ENCODE measurements at places on chromosomes 6 and 20.
A peak's percentile ranks its signal among the peaks of the same experiment; 100 is the strongest.

GRCh38 chr20:32112841-32113240 is 3.3 kb downstream of the TM9SF4 start:
- DNase-seq = no peak

- no peak for DNase-seq
These were observed 17.1 kb upstream of the GMNN start for GRCh38 chr6:24757611-24758010.

- no peak for DNase-seq
These were observed 584 bp downstream of the C20orf141 start for GRCh38 chr20:2815242-2815900.

DNA sequence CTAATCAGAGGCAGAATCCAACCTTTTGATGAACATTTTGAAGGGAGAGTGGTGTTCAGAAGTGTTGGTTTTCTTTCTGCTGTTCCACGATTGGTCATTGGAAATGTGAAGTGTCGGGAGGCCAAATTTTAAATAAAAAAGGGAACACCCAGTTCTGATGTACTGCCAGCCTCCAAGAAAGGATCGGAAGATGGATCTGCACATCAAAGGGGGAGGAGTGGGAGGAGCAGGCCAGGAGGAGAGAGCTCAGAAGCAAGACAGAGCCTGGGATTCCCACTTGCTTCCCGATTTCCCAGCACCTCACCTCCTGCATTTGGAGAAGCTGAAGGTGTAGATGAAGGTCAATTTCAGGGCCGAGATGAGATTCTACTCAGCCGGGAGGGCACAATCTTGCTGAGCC is 55.9 kb upstream of the NAA20 start:
- no peak for DNase-seq

- no peak for DNase-seq
These were observed 85.7 kb upstream of the NEDD9 start for GRCh38 chr6:11317885-11318771.

- no peak for DNase-seq
These were observed 269.6 kb downstream of the ARID1B start for GRCh38 chr6:157046776-157047175.

GRCh38 chr6:45650524-45651135 is 272.9 kb upstream of the SUPT3H start:
- no peak for DNase-seq

GRCh38 chr6:156994215-156995076 is 217.3 kb downstream of the ARID1B start:
- DNase-seq = no peak

- DNase-seq = no peak
These were observed 1.8 kb upstream of the RNF24 start for GRCh38 chr20:4017051-4017712.

DNA sequence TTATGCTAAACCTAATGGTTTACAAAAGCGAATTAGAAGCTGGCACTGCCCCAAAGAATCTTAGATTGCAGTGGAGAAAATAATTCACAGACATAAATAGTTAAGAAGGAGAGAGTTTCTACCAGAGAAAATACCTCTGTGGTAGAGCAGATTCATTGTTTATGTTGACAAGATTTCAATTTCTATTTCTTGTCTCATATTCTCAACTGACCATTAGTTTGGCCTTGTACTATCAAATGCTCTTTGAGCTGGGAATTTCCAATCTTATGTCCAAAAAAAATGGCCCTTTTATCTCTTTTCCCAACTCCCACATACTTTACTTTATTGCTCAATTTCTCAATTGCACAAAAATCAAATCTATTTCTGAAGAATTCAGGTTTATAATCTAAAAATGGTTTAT is 804.1 kb upstream of the CITED2 start:
- no peak for DNase-seq

GRCh38 chr6:53446151-53446550 is 97.4 kb upstream of the ELOVL5 start:
- DNase-seq = no peak

GRCh38 chr6:49849213-49849907 is 17.0 kb downstream of the CRISP1 start:
- no peak for DNase-seq

DNA sequence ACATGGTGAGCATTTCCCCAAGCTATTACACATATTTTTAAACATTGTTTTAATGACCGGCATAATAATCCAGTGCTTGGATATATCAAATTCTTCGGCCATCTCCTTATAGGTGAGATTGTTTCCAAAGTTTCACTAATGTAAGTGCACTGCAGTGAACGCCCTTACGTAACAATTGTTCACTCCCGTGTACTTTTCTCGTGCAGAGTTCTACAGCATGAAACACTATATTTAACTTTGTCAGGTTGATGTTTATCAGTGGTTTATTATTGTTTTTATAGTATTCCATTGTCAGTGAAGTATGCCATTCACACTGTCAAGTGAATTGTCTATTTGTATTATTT is 3.4 kb upstream of the GZF1 start:
- DNase-seq = no peak

- no peak for DNase-seq
These were observed 178.0 kb downstream of the BMP7 start for GRCh38 chr20:57088436-57088835.

GRCh38 chr20:33076662-33077372 is 2.6 kb upstream of the BPIFB4 start:
- DNase-seq = no peak

DNA sequence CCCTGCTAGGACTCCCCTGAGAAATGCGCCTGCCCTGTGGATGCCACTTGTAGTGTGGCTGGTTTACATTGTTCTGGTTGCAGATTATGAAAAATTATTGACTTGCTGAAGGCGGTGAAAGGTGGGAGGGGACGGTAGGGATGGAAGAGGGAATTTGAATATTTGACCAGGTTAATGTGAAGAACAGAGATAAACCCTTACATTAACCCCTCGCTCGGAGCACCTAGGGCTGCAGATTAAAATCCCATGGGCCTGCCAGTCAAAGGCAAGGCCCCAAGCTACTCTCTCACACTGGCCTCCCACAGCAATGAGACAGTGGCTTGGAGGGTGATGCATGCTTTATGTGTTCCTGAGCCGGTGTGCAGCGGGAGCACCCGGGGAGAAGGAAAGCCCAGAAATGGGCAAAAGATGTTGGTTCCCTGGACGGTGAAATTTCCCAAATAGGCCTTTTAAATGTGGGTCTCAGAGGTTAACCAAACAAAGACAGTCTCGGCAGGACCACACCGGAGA is 2.5 kb downstream of the FOXF2 start:
- DNase-seq = no peak

- no peak for DNase-seq
These were observed 19.3 kb downstream of the UQCC2 start for GRCh38 chr6:33692078-33692759.

GRCh38 chr6:12957321-12958051 is 240.9 kb downstream of the PHACTR1 start:
- peak; percentile 70 for DNase-seq

GRCh38 chr6:19934996-19935591 is 97.9 kb downstream of the ID4 start:
- no peak for DNase-seq

- no peak for DNase-seq
These were observed 3.7 kb upstream of the SMAP1 start for GRCh38 chr6:70663881-70664466.

GRCh38 chr6:140779341-140779740 is 1353.4 kb upstream of the GJE1 start:
- DNase-seq = no peak

- no peak for DNase-seq
These were observed 60.9 kb downstream of the PGM3 start for GRCh38 chr6:83132121-83132520.

GRCh38 chr6:16739329-16739801 is 21.9 kb downstream of the ATXN1 start:
- DNase-seq = no peak

GRCh38 chr6:90086517-90086916 is 192.2 kb downstream of the GJA10 start:
- DNase-seq = no peak

GRCh38 chr20:58636983-58637421 is 14.1 kb upstream of the STX16 start:
- DNase-seq = no peak

DNA sequence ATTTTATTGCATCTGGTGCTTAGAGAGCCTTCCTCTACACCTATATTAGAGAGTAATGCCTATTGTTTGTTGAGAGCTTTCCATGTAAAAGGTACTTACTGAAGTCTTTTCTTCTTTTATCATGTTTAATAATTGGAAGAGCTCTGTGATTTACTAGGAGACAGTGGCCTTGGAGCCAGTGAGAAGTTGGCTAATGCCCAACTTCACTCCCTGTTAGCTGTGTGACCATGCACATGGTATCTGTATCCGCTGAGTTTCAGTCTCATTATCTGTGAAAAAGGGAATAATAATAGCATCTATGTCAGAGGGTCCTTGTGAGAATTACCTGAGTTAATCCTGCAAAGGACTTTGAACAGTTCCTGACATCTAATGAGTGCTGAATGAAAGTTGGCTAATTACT is 105.0 kb downstream of the CD109 start:
- no peak for DNase-seq

GRCh38 chr6:82603871-82604270 is 240.3 kb downstream of the TPBG start:
- DNase-seq = no peak

DNA sequence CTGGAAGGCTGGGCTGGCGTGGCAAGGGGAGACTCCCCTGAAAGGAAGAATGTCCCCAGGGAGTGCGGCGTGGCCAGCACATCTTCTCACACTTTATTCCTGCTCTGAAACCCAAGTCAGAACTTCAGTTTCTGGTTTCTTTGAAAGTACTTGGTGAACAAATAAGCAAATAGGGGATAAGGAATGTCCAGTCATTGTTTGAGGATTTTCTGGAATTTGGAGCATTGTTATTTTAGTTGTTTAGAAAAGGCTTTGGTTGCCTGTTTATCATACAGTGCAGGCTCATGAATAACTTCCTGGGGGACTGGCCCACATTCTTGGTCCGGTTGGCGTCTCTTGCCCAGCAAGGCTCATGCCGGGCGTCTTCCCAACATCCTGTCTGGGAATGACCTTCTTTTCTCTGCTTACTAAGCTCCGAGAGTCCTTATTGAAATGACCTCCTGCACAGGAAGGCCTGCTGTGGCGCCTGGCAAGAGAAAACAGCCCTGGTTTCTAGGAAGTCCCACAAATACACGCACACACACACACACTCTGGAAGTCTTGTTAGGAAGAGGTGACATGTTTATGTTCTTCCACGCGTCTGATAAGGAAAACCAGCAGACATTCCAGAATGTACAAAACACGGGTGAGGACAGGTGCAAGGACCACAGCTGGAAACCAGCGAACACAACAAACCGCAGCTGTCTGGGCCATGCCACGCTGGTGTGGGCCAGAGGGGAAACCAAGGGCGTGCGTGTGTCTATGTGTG is 71.9 kb downstream of the TMEM170B start:
- peak; percentile 14 for DNase-seq

DNA sequence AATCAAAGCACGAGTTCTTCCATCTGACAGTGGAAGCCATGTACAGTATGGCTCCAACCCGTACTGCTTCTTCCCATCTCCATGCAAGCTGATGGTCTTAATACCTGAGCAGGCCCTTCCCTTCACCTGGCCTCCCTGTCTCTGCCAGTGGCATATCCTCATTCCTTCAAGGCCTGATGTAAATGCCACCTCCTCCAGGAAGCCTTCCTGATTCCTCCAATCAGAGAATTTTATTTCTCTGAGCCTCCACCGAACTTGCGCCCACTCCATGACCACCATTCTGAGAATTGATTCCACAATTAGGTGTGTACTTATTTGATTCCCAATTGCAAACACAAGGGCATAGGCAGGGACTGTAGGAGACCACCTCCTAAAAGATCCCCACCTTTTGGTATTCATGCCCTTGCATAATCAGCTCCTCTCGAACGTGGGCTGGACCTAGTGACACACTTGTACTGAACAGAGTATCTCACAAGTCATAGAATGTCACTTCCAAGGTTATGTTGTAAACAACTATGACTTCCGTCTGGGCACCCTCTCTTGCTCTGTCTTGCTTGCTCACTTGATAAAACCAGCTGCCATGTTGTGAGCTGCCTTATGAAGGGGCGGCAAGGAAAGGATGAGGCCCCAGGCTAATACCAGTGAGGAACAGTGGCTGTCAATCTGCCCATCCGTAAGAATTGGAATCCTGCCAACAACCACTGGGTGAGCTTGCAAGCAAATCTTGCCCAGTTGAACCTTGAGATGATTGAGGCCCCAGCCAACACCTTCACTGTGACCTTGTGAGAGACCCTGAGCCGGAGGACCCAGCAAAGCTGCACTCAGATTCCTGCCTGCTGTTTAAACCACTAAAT is 38.8 kb downstream of the CPNE5 start:
- DNase-seq = no peak

DNA sequence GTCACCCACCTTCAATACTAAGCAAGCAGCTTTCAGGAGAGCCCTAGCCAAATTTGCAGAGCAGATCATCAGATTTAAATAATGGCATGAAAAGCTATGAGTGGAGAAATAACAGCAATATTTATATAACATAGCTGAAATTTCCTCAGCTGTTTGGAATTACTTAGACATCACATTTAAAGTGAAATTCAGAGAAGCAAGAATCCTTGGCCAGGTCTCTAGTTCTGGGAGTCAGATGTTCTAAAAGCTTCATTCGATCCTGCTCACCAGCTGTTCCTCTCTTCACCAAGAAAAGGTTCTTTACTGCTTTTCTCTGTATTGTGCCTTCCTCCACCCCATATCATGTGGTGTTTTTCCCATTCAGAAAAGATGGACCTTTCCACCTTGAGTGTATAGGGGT is 152.3 kb upstream of the JAG1 start:
- no peak for DNase-seq

DNA sequence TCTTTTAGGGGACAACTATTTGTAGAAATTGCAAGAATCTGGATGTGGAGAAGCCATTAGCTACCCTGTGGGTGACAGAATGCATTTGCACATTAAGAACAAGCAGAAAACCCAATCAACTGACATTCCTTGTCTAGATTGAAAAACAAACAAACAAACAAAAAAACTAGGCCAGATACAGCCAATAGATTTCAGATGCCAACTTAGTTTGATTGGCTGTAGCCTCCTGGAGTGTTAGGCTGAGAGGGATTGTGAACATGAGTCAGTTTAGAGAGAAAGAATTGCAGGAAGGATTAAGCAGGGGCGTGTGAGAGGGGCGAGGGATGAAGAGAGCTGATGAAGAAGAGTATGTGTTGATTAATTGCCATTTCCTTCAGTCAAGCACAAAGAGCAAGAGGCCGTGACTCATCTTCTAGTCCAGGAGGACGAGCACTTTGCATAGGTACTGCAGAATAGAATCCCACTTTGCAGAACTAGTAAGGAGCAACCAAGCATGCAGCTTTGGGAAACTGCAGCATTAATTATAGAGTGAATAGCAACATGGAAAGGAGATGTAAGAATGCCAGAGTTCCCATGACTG is 188.0 kb upstream of the RAB32 start:
- DNase-seq = no peak

DNA sequence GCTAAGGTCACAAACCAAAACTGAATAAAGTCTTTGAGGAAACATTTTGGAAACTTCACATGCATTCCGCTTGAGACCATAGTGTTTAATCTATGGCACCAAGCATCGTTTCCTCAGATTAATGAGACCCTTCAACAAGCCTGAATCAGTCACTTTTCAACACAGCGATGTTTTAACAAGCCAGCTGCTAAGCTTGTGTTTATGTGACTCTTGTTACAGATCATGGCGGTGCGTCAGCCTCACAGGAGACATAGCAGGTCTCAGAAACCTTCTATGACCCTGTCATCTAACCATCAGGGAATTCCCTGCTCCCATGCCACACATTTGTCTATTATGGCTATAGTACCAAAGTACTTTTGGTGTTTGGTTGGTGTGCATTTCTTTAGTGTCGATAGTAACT is 57.2 kb downstream of the MTFR2 start:
- DNase-seq = no peak

- DNase-seq = no peak
These were observed 490.0 kb downstream of the GRIK2 start for GRCh38 chr6:101883505-101883904.

- no peak for DNase-seq
These were observed 117.4 kb upstream of the FRMD1 start for GRCh38 chr6:168196385-168196860.

Data from amygdala (tissue), 56 donors.